ENCODE measurements at places on chromosomes 1 and 21. TPM values are rescaled to one million over a fixed set of nuclear protein-coding genes. Genes with fewer than 3 reads are reported as not detected.

Gene STYXL2
- total RNA-seq = 462 TPM

Gene OR2L13
- not detected for total RNA-seq

Gene THEM5
- total RNA-seq = not detected

Gene PTPRU
- total RNA-seq = 6.6 TPM

Gene IFI16
- total RNA-seq = 31.1 TPM

Gene CD48
- 1.00 TPM for total RNA-seq

Gene SHE
- 16.8 TPM for total RNA-seq

Gene FAM43B
- 3.9 TPM for total RNA-seq

Gene HMCN1
- total RNA-seq = 7.3 TPM
